ENCODE measurements at places on chromosomes 5 and 9.

GRCh38 chr5:42267091-42267490, 156.1 kb upstream of the GHR start:
- DNase-seq, result no peak

- no peak for DNase-seq
Observed at GRCh38 chr9:21527579-21527978, 45.5 kb upstream of the IFNE start.

DNA sequence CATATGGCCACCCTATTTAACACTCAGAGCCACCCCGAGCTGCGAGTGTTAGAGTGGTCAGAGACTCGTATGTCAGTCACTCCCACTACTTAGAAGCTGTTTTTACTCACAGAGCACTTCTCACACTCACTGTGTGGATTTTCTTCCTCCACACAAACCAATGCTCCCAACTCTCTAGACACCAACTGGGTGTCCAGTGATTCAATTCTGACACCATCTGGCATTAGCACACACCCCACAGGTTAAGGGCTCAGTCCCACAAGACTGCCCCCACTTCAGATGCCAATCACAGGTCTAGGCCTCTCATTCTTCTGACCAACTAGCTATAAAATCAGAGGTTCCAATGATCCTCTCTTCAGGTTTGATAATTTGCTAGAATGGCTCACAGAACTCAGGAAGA, 174.8 kb downstream of the FANCC start:
- no peak for DNase-seq

GRCh38 chr5:78008356-78008967, 232.3 kb upstream of the TBCA start:
- no peak for DNase-seq

DNA sequence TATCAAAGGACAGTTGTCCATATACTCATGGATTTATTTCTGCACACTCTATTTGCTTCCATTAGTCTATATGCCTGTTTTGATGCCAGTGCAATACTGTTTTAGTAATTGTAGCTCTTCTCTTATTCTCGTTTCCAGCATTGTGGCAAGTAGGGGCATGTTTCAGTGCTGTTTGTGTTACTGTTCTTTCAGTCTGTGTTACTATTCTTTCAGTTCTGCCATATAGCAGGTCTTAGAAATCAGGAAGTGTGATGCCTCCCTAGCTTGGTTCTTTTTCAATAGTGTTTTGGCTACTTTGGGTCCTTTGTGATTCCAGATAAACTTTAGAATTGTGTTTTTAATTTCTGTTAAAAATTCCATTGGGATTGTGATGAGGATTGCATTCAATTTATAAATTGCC, 180.5 kb upstream of the PTPRD start:
- no peak for DNase-seq

DNA sequence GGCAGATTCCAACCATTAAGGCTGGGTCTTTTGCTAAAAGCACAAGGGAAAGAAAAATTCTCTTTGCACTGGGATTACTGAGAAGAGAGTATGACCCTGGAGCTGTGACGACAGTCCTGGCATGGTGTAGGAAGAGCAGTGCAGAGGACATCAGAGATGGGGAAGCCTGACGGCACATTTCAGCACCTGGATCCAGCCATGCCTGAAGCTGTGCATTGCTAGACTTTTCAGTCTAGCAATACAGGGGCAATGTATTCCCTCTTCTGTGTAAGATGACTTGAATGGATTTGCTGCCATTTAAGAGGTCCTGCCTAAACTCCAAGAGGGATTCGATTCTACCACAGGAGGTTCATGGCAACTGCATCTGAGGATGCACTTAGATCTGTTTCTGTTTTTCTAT, 12.3 kb upstream of the MRNIP start:
- no peak for DNase-seq
